ENCODE measurements at places on chromosomes 1 and 21. TPM values are rescaled to one million over a fixed set of nuclear protein-coding genes. Genes with fewer than 3 reads are reported as not detected.
A peak's percentile ranks its signal among the peaks of the same experiment; 100 is the strongest.

Gene PARS2
- total RNA-seq = 4.4 TPM

Gene SPRR3
- total RNA-seq = not detected

Gene TRMT1L
- 26.4 TPM for total RNA-seq

Gene HPCA
- total RNA-seq = not detected

DNA sequence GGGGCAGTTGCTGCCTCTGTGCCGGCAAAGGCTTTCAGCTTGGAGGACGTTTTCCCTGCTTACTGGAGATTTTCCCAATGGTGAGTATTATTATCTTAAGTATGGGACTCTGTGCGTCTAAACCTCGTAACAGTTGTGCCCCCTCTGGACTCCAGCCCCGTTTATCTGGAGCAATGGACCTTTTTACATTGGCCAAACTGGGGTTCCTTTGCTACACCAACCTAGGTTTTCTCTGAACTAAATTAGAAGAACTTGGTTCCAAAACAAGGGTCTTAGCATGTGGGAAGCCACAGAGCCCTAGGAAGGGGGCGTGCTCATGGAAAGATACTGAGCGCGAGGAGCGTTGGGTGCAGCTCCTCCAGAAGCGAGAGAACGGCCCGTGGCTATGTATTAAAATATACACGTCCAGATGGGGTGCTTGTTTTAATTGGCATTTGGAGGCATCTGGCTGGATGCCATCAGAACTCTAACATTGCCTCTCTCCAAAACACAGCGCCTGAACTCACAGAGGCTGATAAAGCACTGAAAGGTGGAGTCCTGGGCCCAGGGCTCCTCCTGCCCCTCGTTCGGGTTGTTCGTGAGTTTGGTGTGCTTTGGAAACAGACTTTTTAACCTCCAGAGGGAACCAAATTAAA, 28.4 kb downstream of the POFUT2 start:
- no peak for DNase-seq

DNA sequence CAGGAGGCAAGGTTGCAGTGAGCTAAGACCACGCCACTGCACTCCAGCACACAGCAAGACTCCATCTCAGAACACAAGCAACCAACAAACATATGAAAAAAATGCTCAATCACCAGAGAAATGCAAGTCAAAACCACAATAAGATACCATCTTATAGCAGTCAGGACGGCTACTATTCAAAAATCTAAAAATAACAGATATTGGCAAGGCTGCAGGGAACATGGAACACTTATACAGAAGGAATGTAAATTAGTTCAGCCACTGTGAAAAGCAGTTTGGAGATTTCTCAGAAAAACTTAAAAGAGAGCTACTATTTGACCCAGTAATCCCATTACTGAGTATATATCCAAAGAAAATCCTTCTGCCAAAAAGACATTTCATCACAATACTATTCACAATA, 27.6 kb upstream of the POGK start:
- DNase-seq = peak; percentile 82

GRCh38 chr1:28036431-28036830, 52.0 kb downstream of the EYA3 start:
- DNase-seq = no peak

DNA sequence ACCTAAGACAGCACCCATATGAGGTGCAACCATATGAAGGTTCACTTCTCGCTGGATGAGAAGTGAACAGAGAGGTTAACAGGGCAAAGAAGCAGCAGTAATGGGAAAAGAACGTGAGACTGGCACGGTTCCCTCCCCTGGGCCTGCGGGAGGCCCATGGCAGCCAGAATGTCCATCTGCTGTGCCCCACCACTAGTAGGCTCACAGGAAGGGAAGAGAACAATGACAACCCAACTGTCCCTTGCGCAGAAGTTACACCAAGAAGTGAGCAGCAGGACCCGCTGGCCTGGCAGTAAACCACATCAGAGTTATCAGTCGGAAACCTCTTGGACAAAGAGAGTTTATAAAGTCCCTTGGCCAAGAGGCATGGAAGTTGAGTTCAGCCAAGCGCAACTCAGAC, 11.3 kb downstream of the HIVEP3 start:
- no peak for DNase-seq

DNA sequence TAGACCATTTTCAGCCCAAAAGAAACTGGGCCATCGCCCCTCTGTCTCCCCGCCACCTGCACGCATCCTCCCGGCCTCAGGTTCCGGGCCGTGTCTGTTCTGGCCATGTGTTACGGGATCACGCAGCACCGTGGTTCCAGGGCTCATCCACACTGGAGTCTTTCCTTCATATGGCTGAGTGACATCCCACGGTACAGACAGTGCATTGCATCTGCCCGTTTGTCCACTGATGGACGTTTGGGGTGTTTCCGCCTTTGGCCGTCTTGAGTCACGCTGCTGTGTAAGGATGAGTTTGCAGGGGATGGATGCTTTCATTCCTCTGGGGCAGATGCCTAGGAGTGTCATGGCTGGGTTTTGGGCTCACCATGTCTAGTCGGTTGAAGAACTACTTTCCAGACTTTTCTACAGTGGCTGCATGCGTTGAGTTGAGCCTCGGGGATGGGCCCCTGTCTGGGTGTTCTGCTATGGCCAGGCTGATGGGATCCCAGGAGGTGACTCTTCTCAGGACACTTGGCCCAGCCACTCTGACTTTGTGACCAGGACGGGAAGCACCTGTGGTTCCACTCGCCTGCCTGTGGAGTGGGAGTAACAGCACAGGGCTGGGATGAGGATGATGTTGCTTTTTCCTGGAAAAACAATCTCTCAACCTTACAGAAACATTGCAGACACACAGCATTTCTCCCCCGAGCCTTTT, 16.8 kb downstream of the RRP1 start:
- DNase-seq = no peak

GRCh38 chr1:175015243-175015642, 8.0 kb downstream of the MRPS14 start:
- peak; percentile 71 for DNase-seq

- DNase-seq = peak; percentile 19
These were observed 9.7 kb downstream of the SKI start for GRCh38 chr1:2237773-2238172.

- DNase-seq = no peak
These were observed 18.7 kb upstream of the CSF1 start for GRCh38 chr1:109891930-109892329.

DNA sequence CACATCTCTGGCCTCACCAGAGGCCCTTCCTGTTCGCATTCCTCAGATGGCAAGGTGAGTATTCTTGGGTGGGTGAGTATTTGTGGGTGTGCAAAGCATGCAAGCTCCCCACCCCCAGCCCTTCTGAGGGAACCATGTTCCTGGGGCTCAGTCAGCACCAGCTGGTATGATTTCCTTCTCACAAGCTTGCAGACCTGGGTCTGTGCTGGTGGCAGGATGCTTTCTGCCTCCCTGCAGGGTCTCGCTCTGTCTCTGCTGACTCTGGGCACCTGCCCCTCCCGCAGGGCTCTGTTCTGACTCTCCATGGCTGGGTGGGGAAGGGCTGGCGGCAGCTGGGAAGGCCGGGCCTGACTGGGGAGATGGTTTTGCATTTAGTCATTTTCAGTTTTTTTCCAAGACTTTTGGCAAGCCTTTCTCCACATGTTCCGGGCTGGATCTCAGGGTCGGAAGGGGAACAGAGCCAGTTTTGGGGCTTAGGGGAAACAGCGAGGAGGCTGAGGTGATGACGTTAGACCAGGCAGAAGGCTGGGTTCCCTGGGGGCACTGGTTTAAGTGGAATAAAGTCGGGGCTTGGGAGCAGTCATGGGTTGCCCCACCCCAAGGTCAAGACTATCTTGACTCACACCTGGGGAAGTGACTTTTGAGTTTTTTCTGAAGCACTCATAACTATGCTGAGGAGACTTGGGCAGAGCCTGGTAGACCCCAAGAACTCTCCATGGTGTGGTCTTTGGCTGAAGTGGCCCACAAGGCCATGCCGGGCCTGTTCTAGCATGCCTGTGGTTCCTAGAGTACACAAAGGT, 6.2 kb downstream of the RASSF5 start:
- peak; percentile 91 for DNase-seq

All from fibroblast of lung (primary cell).